ENCODE measurements at places on chromosomes 6 and 20.

DNA sequence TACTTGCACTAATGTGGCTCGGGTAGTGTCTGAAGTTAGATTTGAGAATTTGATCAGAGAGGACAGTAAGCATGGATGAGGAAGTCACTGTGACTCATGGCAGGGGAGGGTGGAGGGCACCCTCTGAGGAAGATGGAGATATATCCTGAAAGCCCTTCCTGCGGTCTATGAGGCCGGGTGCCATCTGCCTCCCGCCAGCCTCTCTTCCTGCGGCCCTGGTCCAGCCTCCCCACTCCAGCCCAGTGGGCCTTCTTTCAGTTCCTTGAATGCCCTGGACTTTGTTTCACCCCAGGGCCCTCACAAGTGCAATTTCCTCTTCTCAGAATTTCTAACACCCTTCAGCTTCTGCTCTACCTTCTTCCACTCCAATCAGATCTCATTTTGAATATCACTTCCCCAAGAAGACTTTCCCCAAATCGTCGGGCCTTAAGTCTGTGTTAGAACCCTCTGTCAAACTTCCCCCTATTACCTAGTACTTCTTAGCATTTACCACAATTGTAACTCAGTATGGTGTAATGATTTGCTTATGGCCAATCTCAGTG, 20.2 kb upstream of the TNFAIP3 start:
- no peak for DNase-seq

DNA sequence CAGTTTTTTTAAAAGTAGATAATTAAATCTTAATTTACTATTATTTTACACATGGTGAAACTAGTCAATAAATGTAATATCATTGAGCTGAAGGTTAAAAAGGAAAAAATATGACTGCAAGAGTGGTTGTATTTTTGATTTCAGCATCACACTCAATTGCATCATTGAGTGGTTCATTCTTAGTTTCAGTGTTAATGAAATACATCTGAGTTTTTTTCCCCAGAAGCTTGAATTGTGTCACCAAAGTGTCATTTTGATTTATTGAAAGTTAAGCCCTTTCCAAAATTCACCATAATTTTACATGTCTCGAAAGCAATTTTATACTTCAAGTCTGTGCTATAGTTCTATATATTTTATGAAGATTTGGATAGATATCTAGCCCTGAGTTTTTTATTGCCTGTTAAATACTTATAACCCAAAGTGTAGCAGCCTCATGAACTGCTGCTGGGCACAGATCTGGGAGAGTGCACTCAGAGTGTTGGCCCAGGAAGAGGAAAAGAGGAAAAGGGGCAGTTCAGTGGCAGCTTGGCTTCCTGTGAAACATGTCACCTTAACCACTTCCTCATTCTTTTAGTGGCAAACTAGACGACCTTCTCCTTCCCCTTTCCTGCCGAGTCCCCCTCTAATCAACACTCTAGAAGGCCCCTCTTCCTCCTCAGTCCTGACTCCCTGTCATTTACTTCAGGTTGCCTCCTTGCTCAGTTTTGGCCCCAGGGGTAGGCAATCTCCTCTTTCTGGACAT, 140.7 kb downstream of the ESR1 start:
- no peak for DNase-seq

- DNase-seq: no peak
These were observed 46.0 kb upstream of the BHLHE23 start for GRCh38 chr20:63052571-63053431.

DNA sequence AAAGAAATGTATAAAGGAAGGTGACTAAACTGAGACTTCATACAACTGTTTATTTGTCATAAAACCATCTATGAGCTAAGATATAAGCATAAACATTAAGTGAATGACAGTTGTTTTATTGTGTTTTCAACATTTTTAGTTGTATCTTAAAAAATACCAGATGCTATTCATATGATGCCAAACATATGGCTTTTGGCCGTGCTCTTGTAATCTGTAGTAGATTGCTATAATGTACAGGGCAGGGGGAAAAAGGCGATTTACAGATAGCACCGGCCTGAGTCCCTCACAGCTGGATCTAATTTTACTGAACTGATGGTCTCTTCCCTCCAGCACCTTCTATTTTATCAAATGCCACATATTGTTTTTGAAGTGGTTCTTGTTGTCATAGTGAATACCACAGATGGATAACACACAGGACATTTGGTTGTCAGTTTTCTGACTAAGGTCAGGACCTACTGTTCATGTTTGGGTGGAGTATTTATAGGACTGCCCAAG, 48.2 kb downstream of the CENPW start:
- no peak for DNase-seq

DNA sequence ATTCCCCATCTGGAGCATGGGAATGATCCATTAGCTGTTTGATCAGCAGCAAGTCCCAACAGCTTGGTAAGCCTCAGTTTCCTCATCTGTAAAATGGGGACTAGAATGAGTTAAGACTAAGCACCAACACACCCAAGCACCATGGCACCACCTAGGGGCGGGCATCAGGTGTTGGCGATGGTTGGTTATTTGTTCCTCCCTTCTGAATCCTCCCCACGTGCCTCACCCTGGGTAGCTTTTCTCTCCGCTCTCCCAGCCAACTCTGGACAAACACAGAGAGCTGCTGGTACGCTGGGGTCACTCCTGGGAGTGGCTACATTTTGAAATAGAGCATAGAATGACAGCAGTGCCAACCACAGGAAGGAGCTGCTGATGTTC, 13.3 kb upstream of the ITPR3 start:
- no peak for DNase-seq

DNA sequence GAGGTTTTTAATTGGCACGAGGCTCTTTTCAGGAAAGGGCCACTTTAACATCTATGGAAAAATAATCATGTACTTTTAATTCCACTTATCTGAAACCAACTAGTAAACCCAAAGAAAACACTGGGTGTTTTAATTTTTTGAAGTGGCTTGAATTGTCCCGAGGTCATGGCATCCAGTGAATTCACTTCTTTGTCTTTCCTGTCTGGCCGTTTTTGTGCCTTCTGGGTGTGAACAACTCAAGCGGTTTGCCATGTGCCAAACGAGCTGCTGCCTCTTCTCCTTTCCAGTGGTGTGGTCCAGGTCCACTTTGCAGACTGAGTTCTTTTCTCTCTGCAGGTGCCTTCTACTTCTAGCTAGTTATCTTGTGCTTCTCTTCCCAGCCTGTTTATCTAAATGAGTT, 117.5 kb downstream of the PLCB4 start:
- DNase-seq: no peak

DNA sequence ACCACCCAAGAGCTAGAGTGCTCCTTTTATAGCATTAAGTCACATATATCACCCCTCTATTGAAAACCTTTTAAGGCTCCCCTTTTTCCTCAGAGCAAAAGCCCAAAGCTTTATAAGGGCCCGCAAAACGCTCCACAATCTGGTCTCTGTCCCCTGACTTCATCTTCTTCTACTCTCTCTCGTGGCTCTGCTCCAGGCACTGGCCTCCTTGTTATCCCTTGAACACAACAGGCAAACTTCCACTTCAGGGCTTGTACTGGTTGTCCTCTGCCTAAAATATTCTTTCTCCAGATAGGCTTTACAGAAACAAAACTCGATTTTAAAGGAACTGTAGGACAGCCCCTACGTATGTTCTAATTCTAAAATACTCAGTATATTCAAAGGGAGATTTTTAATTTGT, 44.0 kb upstream of the SPDEF start:
- no peak for DNase-seq

GRCh38 chr6:100412872-100413271, 51.8 kb downstream of the SIM1 start:
- no peak for DNase-seq

Data from T-helper 9 cell (primary cell).